ENCODE measurements at places on chromosomes 6 and 20.

GRCh38 chr6:112338166-112338709 is 8.9 kb upstream of the RFPL4B start:
- no peak for DNase-seq

DNA sequence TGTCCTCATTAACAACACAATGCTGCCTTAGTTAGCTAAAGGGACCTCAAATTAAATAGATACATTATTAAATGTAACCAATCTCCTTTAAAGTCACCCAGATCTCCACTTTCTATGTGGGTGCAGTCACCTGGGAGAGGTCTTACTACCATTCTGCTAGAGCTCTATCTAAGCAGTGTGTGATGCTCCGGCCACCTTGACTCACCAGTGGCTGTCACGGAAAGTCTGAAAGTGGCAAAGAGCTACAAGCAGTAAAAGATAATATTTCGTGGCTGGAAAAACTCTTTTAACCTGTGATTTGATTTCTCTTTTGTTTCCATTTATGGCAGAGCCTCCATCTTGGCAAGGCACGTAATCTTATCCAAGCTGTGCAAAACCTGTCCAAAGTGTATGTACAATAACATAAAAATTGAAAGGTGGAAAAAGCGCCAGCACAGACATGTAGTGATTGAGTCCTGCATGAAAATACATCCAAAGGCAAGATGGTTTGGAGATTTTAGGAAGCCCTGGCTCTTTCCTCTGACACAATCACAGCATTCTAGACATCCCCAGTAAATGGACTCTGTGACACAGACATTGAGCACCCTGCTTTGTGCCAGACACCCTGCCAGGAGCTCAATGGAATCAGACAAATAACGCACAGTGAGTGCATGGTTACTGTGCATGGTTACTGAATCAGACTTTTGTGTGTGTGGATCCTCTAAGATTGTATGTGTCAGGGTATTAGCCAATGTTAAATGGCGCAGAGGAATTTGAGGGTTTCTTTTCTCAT is 116.6 kb downstream of the ADAT2 start:
- no peak for DNase-seq

DNA sequence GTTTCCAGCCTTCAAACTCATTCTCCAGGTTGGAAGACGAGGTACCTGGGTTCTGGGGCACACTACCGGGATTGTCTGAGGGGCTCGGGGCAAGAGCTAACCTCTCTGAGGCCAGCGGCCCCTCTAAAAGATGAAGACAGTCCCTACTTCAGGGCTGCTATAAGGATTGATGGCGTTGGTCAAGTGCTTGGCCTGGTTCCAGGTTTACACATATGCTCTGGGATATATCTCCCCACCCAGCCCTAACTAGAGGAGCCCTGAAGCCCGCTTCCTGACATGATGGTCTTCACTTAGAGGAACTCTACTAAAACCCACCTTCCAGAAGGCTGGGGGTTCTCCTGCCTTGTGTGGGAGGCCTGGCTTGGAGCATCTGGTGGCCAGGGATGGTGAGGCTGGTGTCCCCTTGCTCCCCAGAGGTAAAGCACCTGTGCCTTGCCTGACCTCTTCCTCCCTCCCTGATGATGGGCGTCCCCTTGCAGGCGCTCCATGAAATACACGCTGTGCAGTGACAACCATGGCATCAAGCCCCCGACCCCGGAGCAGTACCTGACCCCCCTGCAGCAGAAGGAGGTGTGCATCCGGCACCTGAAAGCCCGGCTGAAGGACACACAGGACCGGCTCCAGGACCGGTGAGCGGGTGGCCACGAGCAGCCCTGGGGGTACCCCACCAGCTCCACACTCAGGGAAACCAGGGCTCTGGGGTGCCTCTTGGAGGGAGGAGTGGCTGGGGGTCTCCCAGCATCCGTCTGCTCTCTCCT is 28.7 kb downstream of the SDCBP2 start:
- DNase-seq, result no peak

DNA sequence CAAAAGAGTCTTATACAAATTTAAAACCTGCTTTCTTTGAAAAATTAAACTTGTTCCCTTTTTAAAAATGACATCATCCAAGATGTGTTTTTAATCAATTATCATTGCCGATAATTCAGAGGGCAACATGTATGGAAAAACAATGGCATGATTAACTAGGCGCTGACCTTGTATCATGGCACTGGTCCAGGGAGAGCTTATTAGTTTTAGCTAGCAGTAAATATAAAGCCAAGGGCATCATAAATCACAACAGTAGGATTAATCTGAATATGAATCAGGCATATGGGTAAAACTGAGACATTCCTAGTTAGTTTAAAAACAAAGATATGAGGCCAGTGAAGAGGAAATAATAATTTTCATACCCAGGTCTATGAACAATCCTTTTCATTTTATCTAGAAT is 374.0 kb downstream of the HDGFL1 start:
- DNase-seq, result no peak

DNA sequence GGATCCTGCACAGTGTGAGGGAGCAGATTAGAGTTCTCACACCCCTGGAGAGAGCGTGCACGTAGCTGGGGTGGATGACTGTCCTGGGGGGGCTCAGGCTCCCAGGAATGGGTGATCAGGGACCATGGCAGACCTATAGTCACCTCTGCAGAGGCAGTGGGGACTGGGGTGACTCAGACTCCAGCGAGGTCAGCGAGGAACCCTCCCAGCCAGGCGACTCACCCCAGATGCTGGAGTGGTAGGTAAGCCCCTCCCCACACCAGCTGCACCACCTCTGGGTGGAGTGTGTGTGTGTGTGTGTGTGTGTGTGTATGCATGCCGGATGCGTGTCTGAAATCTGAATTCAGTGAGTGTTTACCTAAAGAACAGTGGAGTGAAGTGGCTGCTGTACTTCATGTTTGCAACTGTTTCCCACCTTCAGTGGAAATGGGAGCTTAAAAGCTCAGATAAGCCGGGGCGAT is 17.4 kb upstream of the GTSF1L start:
- no peak for DNase-seq

GRCh38 chr6:7086488-7086887 is 21.3 kb upstream of the RREB1 start:
- no peak for DNase-seq

DNA sequence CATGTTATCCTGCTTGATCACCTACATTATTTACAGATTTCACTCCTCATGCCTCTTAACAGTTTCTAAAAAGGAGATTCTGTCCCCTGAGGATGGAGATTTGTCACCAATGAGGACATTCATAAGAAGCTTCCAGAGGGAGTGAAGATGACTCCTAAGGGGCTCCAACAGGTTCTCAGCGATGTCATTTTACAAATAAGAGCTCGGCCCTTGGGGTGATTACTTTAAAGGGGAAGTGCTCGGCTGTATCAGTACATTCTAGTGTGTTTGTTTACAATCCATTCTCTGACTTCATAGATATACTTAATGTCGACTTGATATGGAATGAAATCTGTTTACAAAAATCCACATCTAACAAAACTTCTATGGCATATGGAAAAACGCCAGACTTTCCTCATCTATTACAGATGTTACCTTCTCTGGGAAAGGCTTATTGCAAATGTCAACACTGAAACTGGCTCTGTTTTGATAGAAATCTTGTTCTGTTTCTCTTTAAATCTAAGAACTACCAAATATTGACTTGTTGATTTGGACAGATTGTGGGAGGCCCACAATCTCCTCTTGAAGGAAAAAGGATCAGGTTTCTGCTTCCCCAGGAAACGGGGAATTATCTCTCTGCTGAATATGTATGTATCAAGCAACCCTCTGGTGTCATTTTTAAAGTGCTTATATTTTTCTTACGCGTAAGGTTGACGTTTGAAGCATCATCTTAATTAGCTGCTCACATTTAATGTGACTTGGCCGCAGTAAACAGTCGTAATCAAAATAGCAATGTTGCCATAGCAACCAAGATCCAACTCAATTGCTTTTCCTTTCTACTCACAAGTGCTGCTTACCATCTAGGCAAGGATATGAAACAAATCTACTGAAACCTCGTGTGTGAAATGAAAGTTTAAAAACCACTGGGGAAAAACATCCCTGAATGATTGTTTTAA is 95.7 kb downstream of the SHLD1 start:
- no peak for DNase-seq

- DNase-seq, result no peak
Measured at GRCh38 chr6:56104591-56104990, 142.8 kb downstream of the COL21A1 start.

DNA sequence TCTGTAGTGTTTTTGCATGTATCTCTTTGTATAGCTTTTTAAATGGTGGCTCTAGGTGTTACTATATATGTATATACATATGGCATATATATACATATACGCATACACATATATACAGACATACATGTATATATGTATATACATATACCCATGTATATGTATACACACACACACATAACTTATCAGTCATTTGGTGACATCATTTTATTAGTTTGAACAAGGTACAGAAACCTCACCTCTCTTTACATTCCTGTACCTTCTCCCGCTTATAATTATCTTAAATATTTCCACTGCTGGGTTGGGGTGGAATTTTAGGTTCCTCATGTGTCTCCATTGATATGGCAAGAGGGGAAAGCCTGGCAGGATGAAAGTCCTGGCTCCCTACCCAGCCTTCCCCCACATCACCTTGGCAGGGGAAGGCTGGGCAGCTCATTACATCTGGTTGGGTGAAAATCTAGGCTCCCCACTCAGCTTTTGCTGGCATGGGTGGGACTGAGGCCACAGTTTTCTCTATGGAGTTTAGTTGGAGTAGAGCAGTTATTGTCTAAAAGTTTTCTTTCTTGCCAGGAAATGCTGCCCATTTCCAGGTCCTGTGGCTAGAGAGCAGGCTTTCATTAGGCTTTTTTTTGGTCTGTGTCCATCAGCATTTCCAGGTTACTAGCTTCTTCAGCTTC is 7.6 kb downstream of the GLO1 start:
- DNase-seq, result no peak

GRCh38 chr6:156691018-156691417 is 86.2 kb upstream of the ARID1B start:
- no peak for DNase-seq

GRCh38 chr6:134394905-134395304 is 77.0 kb upstream of the SGK1 start:
- DNase-seq, result no peak
